ENCODE measurements at places on chromosomes 5 and 9.

GRCh38 chr5:126334760-126335159 lies 88.4 kb upstream of the GRAMD2B start:
- no peak for DNase-seq

DNA sequence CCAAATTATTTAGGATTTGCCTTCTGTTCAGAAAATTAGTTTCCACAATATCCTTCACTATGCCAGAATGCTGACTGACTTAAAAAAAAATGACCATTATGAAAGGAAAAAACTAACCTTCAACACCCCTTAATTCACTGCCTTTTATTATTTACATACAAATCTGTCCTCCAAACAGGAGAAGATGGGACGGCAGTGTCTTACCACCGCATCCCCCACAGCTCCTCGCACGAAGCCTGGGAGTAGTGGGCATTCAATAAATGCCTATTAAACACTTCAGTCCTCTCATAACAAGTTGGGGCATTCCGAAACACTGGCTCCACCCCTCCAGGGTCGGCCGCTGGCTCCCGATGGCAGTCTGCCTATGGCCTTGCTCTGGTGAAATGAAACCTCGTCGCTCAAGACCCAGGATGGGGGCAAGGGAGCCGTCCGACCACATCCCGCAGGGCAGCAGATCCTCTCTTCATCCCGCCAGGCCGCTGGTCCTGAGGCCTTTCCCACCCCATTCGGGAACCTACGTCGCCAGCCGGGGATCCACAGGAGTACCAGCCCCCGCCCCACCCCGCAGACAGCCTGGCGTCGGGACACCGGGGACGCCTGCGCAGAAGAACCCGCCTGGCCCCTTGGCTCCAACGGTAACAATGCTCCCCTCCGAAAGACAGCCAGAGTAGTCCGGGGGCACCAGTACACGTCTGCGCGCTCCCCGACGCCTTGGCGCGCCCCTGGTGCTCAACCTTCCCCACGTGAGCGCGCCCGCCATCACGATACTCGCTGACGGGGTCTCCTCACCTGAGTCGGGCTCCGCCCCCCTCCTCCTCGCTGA lies 613 bp downstream of the ZBTB5 start:
- DNase-seq: peak; percentile 93

DNA sequence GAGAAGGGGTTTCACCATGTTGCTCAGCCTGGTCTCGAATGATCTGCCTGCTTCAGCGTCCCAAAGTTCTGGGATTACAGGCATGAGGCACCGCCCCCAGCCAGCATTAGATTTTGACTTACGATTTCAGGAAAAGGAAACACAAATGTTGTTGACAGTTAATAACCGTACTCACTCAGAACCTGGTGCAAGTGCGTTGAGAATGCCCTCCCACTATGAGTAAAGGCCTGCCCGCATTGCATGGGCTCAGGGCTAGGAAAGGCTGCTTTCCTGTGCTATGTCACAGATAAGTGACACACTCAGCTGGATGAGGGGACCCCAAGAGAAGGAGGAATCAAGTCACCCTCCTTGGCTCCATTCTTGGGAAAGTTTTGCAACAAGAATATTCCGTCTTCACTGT lies 42.4 kb downstream of the NDST1 start:
- DNase-seq: no peak

DNA sequence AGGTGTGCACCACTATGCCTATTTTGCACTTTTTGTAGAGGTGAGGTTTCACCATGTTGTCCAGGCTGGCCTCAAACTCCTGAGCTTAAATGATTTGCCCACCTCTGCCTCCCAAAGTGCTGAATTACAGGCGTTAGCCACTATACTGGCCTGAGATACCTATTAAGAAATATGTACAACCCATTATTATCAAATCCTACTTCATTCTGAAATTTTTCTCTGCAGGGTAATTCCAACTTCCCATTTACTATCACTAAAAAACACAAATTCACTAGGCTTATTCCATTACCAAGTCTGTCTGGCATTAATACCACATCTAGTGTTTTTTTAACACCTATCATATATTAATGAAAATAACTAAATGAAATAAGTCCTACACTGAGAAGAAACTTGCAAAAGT lies 18.2 kb downstream of the PPP2CA start:
- no peak for DNase-seq

GRCh38 chr5:107887166-107887943 lies 216.6 kb upstream of the EFNA5 start:
- DNase-seq: no peak

GRCh38 chr9:78669591-78669990 lies 372.7 kb downstream of the PSAT1 start:
- DNase-seq: no peak

GRCh38 chr9:121545150-121545874 lies 45.7 kb upstream of the GGTA1 start:
- DNase-seq: no peak

GRCh38 chr9:103899866-103900265 lies 194.2 kb upstream of the SMC2 start:
- no peak for DNase-seq

DNA sequence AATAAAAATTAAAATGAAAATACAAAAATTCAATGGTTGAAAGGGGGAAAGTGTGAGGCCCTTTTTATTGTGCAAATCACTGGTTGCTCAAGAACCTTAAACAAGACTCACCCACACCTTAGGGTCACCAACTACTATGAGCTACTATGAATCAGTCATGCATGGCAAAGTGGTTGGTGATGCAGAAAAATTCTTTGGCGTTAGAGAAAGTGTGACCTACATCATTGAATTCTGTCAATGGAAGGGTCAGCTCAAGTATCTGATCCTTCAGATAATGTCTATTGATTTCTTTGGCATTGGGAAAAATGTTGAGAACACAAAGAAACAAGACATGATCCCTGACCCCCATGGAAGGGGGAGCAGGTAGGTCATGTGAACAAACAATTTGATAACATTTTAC lies 149.7 kb upstream of the ADCY2 start:
- no peak for DNase-seq

All from stimulated activated naive CD4-positive, alpha-beta T cell treated with Interleukin-2 at 50 U/mL for 16 hours (primary cell).